Sciatic nerve (tissue), 2 donors: ENCODE measurements at places on chromosomes 7 and 10.

DNA sequence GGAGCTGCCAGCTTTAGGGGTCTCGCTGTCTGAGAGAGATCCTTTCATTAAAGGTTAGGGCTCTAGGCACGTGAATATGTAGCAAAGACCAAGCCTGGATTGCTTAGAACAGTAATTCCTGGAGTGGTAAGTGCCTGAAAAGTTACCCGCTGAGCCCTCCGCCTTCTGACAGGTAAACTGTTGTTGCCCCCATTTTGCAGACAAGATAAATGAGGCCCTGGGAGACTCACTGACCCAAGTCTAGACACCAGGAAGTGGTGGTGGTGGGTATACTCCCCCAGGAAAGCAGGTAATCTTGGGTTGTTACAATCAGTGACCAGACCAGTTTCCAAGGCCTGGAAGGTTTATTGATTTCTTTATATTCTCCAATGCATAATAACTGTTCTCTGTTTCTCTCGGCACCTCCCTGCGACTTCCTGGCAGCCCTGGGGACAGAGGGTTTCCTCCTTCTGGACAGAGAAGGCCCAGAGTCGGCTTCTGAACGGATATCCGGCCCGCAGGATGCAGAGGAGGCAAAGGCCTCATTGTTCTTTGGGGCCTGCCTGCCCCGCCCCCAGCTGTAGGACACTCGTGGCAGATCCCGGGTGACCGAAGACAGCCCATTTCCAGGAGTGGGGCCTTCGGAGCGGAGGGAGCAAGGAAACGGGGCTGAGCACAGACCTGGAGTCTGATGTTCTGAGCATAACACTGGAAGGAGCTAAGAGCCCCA lies 1.3 kb upstream of the GRK5 start:
- peak; percentile 86 for DNase-seq

DNA sequence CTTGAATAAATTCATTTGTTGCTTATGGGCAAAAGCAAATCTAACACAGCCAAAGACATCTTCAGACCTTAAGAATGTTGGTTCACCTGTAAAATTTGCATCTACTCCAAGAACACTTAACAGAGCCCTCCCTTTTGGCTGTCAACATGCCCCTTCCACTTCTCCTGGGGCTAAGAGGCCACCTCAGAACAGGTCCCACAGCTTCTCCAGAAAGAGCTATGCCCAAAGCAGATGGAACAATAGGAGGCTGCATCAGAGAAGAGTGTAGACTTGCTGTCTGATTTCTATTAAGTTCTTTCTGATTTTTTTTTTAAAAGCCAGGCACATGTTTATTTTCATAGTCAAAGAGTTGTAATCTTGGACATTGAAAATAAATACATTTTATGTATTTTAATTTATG lies 26.1 kb upstream of the TRIL start:
- DNase-seq: no peak

DNA sequence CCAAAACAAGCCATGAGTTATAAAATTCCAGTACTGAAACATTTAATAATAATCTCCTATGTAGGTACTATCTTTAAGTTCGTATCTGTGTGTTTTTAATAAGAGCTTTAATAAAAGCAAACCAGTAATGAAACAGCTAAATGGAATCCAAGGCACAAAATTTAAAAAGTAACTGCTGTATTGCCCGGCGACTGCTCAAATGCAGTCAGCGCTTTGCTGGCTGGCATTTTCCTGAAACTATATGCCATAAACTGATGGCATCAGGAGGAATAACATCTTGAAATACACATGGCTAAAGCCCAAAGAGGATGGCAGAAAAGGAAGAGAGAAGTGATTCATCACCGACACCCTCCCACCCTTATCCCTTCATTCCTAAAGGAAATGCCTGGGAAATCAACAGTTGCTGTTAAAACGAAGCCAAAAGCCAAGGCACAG lies 133.1 kb downstream of the CUBN start:
- DNase-seq: no peak

- no peak for DNase-seq
These were observed 49.8 kb upstream of the SLC35B4 start for GRCh38 chr7:134366481-134366880.

GRCh38 chr10:92937876-92938275 lies 89.6 kb downstream of the EXOC6 start:
- no peak for DNase-seq

- DNase-seq: no peak
These were observed 44.0 kb downstream of the PLXNA4 start for GRCh38 chr7:132532281-132532680.

GRCh38 chr10:53548664-53549063 lies 776.1 kb upstream of the MBL2 start:
- DNase-seq: no peak

GRCh38 chr7:128799451-128799850 lies 7.7 kb downstream of the CCDC136 start:
- DNase-seq: no peak

DNA sequence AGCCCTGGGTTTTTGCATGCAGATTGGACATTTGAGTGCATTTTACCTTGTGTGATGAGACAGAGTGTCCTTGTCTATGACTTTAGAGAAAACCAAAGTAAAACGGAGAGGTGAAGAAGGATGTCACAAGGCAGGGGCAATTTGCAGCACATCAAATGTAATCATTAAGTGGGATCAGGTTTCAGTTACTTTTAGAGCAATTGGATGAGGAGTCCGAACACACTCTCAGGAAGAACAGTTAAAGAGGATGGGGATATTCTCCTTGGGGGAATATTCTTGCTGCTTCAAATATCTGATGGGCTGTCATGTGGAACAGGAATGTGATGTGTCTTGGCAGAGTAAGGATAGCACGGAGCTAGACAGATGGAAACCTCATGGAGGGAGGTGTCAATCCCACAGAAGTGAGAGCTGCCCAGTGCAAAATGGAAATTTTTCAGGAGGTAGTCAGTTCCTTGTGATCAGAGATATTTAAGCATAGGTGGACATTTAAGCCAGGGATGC lies 757 bp downstream of the RAB19 start:
- no peak for DNase-seq

DNA sequence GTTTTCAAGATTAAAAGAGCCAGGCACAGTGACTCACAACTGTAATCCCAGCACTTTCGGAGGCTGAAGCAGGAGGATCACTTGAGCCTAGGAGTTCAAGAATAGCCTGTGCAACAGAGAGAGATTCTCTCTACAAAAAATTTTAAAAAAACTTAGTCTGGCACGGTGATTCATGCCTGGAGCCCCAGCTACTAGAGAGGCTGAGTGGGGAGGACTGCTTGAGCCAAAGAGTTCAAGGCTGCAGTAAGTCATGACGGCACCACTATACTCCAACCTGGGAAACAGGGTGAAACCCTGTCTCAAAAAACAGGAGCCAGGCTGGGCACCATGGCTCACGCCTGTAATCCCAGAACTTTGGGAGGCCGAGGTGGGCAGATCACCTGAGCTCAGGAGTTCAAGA lies 86.6 kb upstream of the KCTD7 start:
- DNase-seq: no peak

GRCh38 chr10:92407305-92408016 lies 116.5 kb downstream of the MARCHF5 start:
- DNase-seq: no peak

DNA sequence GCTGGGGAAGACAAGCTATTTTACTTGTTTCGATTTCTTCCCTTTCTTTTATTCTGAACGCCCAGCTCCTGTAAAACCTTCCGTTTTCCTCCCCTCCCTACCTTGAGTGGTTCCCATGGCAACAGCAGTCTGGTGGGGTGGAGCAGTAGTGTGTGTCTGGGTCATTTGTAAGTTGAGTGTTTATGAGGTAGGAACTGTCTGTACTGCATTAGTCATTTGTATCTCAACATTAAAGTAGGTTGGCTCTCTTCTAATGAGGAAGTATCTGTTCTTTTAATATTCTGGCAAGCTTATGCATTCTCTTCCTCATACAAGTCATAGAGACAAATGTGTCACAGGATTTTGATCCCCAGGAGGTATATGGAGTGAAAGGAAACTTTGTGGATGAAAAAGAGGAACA lies 85.3 kb upstream of the CCDC6 start:
- no peak for DNase-seq

DNA sequence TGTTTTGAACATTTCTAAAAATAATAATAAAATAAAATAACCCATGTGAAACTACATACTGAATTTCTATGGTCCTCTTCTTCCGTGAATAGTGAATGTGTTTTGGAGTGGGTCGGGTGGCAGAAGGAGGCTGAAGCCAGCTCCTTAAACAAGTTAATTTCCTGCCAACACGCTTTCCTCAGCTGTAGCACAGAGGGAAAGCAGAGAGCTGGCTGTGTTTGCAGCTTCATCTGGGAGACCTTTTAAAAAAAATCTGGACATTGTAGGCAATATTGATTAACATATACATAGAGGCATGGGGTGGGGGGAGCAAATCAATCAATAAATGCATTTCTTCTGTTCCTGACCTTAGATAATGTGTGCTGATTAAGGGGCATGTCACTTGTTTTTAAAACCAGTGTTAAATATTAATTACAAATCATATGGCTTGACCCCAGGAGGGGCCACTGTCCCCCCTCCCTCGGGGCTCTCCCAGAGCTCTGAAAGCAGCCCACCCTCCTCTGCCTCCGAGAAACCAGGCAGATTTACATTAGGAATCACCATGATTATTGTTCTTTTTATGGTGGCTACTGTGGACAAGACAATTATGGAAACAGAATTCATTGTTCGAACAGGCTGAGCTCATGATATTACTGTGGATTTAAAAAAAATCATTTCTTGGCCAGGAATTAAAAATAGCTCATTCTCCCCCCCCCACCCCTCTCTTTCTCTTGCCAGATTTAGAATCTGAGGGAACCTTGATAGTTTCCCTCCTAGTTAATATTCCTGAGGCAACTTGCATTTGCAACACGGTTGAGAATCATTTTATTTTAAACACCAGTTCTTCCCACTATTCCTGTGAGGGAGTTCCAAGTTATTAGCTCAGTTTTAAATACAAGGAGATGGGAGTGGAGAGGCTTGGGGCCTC lies 100.5 kb upstream of the CARD11 start:
- DNase-seq: no peak

DNA sequence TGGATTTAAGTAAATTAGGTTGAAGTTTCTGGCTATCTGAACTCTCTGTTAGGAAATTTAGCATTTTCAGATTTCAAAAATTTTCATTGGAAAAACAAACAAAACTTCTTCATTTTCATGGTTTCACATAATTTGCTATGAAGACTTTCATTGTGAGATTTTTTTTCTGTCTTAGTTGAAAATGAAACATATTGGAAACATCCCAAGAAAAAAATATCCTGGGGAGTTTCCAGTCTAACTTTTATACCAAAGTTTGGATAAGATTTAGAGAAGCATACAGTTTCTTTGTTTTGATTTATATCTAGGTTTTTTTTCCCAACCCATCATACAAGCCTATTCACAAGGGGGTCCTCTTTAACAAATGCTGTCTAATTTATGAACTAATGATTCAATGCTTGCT lies 300.5 kb upstream of the SEMA3A start:
- no peak for DNase-seq

DNA sequence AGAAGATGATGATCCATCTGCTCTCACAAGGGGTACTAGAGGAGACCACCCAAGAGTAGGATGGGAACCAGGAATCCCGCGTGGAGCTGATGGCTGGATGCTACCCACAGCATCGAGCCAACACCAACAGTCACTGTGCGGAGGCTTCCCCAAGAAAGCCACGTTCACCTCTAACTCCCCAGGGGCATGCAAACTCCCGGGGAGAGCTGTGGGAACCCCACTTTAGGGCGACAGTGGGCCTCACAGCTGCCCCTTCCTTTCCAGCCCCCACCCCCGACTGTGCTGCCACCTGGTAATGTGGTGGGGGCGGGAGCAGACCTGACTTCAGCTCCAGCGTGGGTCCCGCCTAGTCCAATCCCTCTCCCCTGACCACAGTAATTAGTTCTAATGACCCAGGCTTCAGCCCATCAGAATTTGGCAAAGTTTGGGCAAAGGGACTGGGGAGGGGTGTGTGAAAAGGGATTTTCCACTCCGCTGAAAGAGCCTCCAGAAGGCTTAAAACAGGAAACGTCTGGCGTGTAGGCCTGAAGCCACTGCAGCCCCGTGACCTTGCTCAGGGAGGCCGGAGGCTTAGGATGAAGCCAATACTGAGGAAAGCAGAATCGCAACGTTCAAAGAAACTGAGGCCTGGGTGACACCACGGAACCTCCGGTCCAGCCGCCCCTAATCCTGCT lies 20.3 kb downstream of the ASB13 start:
- no peak for DNase-seq

- peak; percentile 91 for DNase-seq
These were observed 16.2 kb upstream of the ZFAND2A start for GRCh38 chr7:1175967-1176851.

- DNase-seq: no peak
These were observed 66.7 kb downstream of the EMX2 start for GRCh38 chr10:117609095-117609795.

GRCh38 chr7:149766135-149766675 lies 7.2 kb downstream of the ZNF467 start:
- no peak for DNase-seq

- no peak for DNase-seq
These were observed 215.7 kb upstream of the INHBA start for GRCh38 chr7:41918597-41918996.

GRCh38 chr7:1531263-1531978 lies 919 bp downstream of the MAFK start:
- DNase-seq: peak; percentile 73

- DNase-seq: no peak
These were observed 108.9 kb upstream of the NAMPT start for GRCh38 chr7:106393564-106394251.
